ENCODE measurements at places on chromosomes 4 and X.

- no peak for DNase-seq
These were observed 110.6 kb upstream of the PPARGC1A start for GRCh38 chr4:24000470-24000831.

DNA sequence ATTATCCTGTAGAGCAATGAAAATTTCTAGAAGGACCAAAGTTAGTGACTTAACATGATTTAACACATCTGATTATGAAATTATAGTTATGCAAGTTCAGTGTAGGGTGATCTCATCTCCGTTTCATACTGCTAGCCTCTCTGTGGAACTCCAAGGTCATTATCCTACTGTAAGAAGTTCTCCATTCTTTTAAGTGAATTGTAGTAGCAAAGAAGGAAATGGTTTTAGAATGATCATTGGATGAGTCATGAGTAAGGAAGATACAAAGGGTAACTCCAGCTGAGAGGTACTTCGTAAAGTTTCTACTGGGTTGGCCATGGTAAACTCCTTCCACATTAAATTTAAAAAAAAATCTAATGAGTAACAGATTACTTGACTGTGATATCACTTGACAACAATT lies 215.0 kb upstream of the GIMD1 start:
- DNase-seq = no peak

DNA sequence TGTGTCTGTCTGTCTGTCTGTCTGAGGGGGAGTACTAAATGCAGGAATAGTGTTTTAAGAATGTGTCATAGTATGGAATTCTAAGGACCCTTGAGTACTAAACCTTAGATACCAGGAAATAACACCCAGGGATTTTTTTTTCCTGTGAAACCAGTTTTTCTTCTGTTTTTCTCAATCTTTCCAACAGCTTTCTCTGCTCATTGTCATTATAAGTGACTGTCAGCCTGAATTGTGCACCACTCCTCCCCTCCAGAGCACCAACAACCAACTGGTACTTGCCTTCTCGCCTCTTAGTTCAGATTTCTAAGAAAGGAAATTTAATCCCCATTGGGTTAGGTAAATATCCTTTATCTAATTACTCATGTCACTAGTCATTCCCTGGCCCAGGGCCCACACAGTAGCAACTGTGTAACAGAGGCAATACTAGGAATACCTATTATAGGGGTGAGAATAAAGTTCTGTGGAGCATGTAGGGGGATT lies 320.6 kb downstream of the ADGRL3 start:
- no peak for DNase-seq

DNA sequence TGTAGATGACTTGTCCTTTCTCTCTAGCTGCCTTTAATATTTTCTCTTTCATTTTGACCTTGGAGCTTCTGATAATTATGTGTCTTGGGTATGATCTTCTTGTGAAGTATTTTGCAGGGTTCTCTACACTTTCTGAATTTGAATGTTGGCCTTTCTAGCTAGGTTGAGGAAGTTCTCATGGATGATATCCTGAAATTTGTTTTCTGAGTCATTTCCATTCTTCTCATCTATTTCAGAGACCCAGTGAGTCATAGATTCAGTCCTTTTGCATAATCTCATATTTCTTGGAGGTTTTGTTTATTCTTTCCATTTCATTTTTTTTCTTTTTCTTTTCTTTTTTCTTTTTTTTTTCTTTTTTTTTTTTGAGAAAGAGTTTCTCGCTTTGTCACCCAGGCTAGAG lies 585.7 kb upstream of the PABPC4L start:
- no peak for DNase-seq

DNA sequence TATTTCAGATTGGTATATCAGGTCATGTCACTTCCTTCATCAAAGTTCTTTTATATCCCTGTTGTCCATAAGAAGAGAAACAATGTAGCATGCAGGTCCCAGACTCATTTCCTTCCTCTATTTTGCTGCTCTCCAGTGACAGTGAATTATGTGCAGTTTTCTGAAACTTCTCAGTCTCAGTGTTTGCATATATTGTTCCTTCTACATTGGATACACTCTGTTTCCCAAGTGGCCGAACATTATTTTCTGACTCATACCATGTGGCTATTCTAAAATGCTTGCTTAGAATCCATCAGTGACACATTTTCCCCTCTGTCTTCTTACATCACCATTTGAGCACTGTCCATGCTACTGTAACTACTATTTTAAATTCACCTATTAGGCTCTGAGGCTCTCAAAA lies 305.7 kb downstream of the PDHA2 start:
- DNase-seq = no peak

GRCh38 chr4:187019896-187020295 lies 296.2 kb upstream of the FAT1 start:
- DNase-seq = no peak

DNA sequence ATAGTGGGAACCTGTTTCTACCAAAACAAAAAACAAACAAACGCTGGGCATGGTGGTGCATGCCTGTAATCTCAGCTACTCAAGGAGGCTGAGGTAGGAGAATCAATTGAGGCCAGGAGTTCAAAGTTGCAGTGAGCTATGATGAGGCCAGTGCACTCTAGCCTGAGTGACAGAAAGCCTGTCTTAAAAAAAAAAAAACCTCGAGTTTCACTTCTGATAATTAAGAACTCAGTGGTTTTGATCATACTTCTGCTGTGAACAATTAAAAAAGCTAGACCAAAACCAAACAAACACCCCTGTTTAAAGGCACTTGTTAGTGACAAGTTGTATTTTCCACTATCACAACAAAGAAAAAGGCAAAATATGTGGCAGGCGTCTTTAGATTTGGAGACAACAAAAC lies 15.0 kb upstream of the UBE2D3 start:
- no peak for DNase-seq

DNA sequence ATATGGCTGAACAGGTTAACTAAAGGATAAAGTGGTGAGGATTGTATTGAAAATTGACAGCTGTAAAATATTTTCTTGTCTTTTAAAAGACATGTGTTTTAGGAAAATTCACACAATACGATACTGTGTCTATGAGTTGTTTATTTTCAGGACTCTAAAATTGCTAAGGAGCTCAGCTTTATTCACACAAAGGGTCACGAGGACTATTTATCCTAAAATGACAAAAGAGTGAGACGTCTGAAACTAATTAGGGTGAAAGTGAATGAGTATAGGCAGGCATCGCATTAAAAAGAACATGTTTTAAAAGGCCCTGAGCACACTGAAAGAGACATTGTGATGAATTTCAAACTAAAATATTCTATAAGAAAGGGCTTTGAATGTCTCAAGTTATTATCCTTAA lies 304.7 kb downstream of the SH2D1A start:
- no peak for DNase-seq

GRCh38 chr4:5478169-5478568 lies 230.2 kb downstream of the EVC2 start:
- no peak for DNase-seq

DNA sequence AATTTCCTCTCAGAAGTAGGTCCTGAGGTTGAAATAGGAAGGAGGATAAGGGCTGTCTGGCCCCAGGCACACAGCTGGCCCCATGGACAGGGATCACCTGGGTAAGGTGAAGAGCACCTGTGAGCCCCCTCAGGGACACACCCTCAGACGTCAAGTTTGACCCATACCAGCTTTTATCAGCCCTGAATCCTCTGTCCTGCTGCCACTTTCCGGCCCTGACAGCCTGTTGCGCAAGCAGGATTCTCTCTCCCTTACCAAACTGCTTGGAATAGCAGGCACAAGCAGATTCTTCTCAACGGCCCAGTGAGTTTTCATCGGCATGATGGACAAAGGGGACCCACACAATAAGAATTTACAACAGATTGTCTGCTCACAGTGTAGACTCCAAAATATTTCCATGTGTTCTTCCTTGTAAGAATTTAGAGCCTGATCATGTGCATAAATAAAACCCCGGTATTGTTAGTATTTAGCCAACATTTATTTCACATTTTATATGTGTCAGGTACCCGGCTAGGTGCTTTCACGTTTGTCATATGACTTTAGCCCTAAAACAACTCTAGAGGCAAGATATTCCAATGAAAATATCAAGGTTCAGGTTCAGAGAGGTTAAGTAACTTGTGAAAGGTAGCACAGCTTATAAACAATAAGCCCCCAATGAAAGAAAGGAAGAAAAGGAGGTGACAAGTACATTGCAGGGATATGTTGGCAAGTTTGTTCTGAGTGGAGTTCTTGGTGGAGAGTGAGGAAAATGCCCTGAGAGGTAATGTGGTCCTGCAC lies 107.2 kb upstream of the KIT start:
- DNase-seq = no peak

DNA sequence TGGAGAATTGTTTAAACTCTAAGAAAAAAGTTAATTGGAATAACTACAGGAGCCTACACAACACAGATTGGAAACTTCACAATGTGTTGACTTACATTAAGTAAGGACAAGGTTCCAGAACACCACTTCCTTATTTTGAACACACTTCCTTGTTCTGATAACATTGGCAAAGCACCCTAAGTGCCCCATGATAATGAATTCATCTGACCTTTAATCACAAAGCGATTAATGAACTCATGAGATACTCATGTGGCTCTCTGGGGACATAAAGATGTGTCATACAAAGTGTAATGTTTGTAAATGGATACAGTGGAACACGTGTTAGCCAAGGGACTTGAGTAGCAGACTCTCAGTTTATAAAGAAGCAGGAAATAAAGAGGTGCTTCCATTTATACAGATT lies 69.0 kb upstream of the ATOH1 start:
- DNase-seq = no peak

DNA sequence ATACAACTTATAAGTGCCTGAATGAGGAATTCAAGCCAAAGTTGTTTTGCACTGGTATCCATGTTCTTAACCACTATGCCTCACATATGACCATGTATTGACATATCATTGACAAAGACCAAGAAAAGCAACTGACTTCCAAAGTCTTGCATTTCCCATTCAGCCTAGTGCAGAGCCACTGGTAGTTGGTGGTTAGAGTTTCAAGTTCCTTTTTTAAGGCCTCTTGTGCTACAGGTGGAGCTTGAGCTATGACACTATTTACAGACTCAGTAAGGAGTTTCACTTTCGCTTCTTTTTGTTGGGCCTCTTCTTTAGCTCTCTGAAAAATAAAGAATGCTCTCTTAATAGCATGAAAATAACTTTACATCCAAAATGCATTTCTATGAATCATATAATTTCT lies 763.0 kb downstream of the DMD start:
- DNase-seq = no peak

GRCh38 chrX:8138252-8138651 lies 32.8 kb downstream of the VCX2 start:
- DNase-seq = no peak

- DNase-seq = no peak
These were observed 18.2 kb downstream of the UGT2B11 start for GRCh38 chr4:69196209-69196965.

DNA sequence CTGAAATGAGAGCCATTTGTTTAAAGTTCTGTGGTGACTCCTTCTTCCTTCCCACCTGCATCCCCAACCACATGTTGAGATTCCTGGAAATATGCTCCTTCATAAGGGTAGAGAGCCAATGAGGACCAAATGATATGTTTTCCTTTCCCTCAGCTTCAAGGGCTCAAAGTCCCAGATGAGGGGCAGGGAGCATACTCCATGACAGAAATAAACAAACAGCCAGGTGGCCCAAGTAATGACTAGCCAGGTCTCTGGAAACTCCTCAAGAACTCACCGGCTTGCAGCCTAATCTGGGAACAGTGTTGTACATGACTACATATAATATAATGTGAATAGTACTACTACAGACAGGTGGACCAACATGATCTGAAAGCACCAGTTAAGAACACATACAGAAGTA lies 392.3 kb downstream of the PACRGL start:
- no peak for DNase-seq

- no peak for DNase-seq
These were observed 576.9 kb upstream of the PCDH10 start for GRCh38 chr4:132572210-132572609.

GRCh38 chr4:89204624-89205023 lies 93.3 kb downstream of the TIGD2 start:
- DNase-seq = no peak

DNA sequence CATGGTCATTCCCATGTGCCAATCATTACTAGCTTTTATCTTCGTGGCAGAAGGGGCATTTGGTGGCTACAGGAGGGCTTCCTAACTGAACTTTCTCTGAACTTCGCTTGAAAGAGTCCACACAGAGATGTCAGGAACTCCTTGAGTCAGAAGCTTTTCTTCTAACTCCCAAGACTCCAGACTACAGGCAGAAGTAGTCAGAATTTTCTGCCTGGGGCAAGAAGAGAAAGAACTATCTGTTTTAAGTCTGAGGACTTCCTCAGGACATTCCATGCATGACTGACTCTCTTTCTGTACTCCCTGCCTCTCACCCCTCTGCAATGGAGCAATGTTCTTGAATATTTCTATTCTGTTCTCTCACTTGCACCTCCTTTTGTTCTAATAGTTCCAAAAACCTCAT lies 170.5 kb upstream of the TBC1D9 start:
- DNase-seq = no peak

DNA sequence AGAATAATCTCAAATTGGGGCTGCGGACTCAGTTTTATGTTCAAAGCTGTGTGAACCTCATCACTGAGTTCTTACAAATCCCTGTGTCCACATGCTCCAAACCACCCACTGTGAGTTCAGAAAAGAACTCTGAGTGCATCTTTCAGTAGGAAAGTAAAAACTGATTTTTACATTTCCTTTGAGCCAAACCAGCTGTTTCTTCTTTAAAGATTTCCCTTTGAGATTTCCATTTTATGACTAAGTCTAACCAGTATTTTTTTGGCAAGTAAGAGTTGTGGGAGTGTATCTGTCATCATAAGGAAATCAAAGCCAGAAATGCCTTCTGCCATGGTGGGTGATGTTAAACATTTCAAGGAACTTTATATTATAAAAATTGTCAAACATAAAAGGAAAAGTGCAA lies 100.0 kb downstream of the TET2 start:
- DNase-seq = no peak

- no peak for DNase-seq
These were observed 55.4 kb downstream of the HADH start for GRCh38 chr4:108044951-108045686.

- DNase-seq = no peak
These were observed 318.1 kb downstream of the PTTG2 start for GRCh38 chr4:38278255-38278654.

GRCh38 chrX:153864561-153865320 lies 21.2 kb downstream of the L1CAM start:
- no peak for DNase-seq
